ENCODE measurements at places on chromosomes 1 and 21.
A peak's percentile ranks its signal among the peaks of the same experiment; 100 is the strongest.

- DNase-seq = no peak
Measured at GRCh38 chr1:78291872-78292271, 198.9 kb upstream of the PTGFR start.

DNA sequence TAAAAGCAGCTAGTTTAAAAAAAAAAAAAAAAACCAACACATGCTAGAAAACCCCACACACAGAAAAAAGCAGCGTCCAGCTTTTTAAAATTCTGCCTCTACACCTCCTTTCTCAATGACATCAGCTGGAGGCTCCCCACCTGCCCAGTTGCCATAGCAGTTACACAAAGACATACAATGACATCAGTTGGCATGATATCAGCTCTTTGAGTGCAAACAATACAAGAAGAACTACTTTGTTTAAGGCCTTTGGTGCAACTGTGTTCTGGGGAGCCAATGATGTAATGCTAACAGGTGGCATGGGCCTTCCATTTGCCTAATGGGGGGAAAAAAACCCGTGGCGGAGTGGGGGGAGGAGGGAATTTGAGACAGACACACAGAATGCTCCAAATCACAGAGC, 32.9 kb downstream of the DUSP10 start:
- DNase-seq = peak; percentile 95

- DNase-seq = no peak
Measured at GRCh38 chr1:16170283-16170673, 14.4 kb upstream of the EPHA2 start.

DNA sequence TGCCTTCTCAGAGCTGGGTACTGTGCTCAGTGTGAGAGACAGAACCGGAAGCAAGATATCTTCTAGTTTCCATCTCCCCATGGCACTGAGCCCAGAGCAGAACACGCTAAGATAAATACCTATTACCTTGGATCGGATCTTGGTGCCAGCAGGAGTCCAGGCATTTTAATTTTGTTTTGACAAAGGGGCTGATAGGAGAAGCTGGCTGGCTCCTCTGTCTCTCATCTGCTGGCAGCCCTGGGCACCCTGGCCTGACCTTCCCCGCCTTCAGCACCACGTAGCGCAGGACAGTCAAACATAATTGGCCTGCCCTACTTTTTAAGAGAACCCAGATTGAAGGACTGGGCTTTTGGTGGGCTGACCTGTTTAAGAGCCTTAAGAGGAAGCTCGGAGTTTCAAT, 160.7 kb upstream of the KLHDC7A start:
- DNase-seq = no peak

- DNase-seq = no peak
Measured at GRCh38 chr1:192668409-192668983, 32.5 kb downstream of the RGS13 start.

GRCh38 chr1:43648221-43648847, 1.6 kb upstream of the KDM4A start:
- no peak for DNase-seq

DNA sequence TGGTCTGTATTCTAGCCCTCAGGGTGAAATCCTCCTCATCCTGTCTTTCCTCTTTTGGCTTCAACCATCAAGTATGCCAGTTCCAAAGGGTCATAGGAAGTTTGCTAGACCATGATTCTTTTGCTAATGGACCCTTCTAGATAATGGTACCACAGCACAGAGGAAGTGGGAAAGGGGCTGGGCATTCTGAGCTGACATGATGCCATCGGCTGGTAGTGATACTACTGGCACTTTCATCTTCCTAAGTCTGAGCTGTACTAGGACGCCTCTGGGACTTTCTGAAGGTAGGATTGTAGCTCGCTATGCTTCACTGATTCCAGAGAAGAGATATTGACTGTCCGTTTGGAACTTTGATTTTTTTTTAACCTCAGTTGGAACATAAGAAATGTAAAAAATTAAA, 11.4 kb downstream of the FASLG start:
- DNase-seq = no peak

DNA sequence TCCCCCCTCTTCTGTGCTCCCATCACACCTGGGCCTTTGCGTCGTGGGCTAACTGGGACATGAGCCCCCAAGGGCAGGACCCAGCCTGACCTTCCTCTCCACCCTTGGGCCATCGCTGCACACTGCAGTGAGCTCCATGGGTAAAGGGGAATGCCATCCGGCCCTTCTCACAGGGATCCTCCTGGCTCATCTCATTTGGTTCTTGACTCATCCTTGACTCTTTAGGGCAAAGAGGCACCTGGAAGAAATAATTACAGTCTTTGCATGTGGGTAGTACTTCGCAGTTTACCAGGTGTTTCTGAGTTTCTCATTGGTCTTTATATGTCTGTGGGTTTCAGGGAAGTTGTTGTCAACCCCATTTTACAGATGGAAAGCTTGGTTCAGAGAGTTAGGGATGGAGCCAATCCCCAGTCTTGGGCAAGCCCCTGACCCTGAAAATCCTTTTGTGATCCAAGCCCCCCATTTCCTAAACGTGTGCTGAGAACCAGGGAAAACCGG, 59.3 kb upstream of the ID3 start:
- no peak for DNase-seq

DNA sequence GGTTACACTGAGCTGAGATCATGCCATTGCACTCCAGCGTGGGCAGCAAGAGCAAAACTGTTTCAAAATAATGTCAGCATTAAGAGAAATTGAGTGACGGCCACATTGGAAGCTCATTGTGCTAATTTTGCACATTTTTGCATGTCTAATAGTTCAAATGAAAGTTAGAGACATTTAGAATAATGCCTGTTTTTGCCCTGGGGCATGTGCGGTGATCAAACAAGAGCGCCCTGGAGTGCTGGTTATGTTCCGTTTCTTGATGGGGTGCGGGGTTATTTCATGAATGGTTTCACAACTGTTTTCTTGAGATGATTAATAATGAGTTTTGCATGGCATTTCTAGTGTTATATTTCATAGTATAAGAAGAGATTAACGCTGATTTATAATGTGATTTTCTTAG, 13.1 kb downstream of the OR2T11 start:
- no peak for DNase-seq

DNA sequence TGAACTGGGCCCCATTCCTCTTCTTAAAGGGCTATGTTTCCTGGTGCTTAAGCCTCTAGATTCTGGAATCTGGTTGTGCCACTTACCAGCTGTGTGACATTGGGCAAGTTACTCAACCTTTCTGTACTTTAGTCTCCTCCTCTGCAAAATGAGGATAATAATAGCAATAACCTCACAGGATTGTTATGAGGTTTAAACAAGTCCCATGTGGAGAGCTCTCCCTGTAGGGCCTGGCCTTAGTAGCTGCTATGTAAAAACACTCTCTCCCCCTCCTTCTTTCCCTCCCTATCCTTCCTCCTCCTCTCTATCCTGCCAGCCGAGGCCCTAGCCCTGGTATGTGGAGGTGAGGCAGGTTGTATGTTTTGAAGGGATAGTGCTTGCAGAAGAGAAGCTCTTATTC, 8.2 kb upstream of the PEAR1 start:
- no peak for DNase-seq

DNA sequence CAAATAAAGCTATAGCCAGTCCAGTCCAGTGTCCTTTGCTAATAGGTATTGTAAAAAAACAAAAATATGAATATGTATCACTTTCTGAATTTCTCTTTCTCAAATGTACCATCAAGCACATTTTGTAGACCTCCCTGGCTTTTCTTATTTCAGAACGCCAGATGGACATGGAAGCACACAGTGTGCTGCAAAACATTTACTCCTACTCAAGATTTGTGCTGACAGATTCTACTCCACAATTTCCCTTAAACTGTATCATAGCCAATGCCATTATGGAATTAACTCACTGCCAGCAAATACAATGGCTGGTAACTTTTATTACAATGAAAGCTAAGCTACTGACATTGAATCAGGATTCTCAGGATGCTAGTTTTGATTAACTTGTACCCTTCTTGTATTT, 30.8 kb upstream of the PLPPR4 start:
- DNase-seq = no peak

DNA sequence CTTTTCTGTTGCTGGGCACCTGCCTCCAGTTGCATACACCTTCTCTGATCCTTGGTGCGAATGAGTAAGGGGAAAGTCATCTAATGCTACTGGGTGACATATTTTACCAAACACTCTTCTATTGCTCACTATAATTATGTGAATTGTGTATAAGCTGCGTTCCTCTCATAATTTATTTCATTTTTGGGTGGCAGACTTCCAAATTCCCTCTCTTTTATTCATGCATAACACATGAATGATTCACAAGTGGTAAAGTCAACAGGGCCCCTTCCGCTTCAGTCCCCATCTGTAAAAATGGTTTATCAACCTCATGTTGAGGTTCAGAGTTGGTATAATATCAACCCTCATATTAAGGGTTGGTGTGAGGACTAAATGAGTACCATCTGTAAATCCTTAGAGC, 3.2 kb upstream of the QSOX1 start:
- no peak for DNase-seq

DNA sequence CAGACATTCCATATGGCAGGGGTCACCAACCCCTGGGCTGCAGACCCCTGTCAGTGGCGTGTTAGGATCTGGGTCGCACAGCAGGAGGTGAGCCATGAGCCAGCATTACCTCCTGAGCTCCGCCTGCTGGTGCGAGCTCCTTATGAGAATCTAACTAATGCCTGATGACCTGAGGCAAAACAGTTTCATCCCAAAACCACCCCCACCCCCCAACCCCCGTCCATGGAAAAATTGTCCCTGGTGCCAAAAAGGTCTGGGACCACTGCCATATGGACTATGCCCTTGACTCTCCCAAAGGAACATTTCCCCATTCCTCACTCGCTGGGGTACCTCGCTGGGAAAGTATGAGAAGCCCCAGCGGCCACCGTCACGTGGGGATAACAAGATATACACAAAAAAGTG, 6.4 kb upstream of the CPT2 start:
- no peak for DNase-seq

DNA sequence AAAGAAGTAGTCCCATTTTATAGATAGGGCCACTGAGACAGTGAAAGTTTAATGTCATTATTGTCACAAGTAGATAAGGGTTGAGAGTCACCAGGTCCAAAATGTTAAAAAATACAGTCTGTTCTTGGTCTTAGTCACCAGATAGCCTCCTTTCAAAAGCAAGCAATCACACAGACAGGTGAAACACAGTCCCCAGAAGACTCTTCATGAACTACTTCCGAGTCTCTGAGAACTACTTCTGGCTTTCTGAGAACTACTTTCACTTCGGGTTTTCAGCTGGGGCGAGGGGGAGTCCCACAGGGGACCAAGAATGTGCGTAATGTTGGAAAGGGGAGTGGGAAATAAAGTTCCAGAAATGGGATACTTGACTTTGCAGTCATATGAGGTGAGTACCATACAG, 143.2 kb downstream of the HHIPL2 start:
- DNase-seq = no peak

DNA sequence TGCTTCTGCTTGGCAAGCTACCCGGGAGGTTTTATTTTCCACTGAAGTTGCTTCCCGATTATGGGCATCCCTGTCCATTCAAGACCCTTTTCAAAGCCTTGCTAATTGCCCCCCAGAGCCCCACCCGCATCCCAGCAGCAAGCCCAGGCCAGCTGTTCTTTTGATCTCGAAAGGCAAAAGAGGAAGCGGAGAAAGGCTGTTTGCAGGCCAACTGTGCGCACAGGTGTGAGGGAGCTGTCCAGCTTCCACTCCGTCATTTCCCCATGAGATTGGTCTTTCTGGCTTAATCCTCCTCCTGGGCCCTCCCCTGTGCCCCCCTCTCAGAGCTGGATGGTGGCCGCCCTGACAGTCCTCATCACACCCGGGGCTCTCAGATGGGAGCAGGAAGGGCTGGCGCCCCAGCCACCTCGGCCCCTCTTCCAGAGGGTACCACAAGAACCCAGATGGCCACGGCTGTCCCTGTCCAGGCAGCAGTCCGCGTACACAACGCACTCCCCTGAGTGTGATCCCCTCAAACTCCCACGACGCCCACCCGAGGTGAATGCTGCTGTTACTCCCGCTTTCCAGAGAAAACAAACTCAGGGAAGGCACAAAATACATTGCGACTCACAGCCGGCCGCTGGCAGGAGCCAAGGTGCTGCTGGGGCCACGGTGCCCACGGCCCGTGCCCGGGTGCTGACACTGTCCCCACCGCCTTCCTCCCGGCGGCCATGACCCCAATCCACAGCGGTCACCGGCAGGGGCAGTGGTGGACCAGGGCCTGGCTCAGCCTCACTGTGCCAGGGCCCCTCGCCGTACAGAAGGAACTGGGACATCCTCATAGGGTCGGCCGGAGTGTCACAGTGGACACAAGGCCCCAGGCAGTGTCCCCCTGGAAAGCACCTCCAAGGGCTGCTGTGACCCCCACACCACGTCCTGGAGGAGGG, 121.9 kb downstream of the CRYAA start:
- DNase-seq = no peak

- DNase-seq = no peak
Measured at GRCh38 chr1:53585565-53585964, 126.4 kb downstream of the DMRTB1 start.

- no peak for DNase-seq
Measured at GRCh38 chr1:70017770-70018169, 187.6 kb downstream of the LRRC40 start.

DNA sequence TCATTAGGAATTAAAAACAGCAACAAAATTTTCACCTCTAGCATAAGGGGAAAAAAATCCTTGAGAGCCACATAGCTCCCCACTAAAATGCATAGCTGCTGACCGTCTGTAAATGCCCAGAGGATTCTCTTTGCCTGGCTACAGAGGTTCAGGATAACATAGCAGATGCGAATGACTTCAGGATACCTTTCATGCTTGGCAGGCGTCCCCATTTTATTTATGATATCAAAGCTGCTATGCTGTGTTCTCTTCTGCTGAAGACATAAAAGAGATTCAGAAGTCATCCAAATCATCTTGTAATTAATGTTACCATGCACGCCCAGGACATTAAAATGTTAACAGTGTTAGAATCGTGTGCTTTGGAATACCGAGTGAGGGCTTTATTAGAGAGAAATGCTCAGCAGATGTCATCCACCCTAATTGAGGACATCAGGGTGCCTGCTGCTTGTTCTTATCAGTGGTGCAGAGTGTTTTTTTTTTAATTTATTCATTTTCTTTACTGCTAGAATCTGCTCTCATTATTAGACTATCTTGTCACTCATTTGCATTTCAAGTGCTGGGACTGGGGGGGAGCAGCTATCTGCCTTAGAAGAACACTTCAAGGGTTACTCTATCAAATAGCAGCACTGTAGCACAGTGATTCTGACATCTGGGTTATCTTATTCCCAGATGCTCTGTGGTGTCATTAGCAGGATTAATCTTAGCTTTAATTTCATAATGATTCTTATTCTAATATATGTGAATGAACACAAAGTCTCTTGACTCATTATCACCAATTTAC, 139.5 kb downstream of the ZNF326 start:
- no peak for DNase-seq

- DNase-seq = no peak
Measured at GRCh38 chr1:231734417-231734816, 107.8 kb downstream of the DISC1 start.

GRCh38 chr21:15617964-15618363, 111.8 kb upstream of the USP25 start:
- DNase-seq = no peak

DNA sequence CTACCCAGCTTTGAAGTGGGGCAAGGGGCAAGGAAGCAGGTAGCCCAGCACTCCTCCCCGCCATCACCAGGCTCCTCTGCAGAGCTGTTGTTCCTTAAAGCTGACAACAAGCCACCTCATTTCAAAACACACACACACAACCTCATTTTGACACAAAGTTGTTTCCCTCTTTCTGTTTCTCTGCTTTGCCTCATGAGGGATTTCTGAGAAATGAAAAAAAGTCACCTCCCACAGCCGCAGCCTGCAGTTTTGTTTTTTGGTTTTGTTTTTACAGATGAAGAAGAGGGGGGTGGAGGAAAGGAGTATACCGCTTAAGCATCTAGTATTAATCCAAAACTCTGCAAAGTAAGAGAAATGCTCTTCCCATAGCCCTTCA, 12.1 kb downstream of the MCL1 start:
- DNase-seq = no peak

Measured in NCI-H2107 (cell line).